ENCODE measurements at places on chromosomes 2 and 18. TPM values are rescaled to one million over a fixed set of nuclear protein-coding genes. Genes with fewer than 3 reads are reported as not detected.

GRCh38 chr18:80229766-80230745 lies 17.3 kb downstream of the PARD6G start:
- DNase-seq = no peak

GRCh38 chr2:235480614-235481013 lies 13.2 kb upstream of the AGAP1 start:
- DNase-seq = no peak

DNA sequence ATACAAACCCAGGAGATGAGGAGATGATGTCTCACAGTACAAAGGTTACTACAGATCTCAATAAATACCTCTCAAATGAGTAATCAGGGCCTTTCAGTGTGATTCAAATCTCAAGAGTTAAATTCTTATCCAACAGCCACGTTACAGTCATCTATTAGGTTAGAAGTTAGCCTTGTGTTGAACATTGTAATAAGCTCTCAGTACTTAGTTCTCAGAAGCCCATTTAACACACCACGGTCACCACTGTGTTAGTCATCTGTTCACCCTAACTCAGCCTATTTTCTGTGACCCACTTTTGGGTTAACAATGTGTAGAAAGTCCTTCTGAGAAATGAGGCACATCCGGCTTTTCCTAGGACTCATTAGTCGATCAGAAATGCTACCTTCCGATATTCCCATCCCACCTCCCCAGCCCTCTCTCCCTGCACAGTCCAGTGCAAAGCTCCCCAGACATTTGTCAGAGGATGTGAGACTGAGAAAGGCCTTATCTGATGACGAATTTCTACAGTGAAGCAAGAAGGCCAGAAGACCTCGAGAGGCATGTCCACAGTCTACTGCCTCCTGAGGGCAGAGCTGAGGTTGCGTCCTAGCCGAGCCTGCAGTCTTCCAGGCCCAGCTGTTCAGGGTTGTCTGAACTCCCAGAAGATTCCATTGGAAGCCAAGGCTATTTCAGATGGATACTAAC lies 92.6 kb downstream of the ACTR2 start:
- DNase-seq = no peak

DNA sequence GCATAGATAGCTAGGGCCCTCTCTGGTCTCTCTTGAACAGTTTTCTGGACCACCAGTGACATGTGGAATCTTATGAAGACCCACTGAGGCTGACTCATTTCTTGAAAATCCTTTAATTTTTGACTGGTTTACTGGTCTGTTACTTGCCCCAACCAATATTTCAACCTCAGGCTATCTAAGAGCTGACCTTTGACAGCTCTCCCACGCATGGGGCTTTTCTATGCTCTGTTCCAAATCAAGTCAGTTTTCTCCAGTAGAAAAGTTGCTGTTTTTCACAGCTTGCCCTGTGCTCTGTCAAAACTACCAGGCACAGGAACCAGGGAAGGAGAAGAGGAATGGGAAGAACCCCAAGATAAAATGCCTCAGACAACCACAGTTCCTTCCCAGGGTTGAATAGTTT lies 46.0 kb upstream of the MTIF2 start:
- DNase-seq = no peak

DNA sequence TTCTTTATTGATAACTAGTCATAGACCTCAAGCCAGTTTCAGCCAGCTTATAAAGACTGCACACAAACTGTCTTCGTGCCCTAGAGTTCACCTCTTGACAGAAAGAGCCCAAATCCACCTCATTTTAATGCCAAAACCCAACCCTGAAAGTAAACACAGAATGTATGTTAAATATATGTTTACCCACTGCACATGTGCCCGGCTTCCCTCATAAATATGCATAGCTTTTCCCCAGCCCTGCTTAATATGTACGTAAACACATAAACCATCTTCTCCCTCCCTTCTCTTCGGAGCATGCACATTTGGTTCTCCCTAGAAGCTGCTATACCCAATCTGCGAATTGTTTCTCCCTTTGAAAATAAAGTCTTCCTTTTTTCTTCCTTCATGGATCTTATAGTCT lies 73.9 kb upstream of the XIRP2 start:
- no peak for DNase-seq

- DNase-seq = no peak
Measured at GRCh38 chr18:21672521-21673267, 31.9 kb downstream of the ABHD3 start.

DNA sequence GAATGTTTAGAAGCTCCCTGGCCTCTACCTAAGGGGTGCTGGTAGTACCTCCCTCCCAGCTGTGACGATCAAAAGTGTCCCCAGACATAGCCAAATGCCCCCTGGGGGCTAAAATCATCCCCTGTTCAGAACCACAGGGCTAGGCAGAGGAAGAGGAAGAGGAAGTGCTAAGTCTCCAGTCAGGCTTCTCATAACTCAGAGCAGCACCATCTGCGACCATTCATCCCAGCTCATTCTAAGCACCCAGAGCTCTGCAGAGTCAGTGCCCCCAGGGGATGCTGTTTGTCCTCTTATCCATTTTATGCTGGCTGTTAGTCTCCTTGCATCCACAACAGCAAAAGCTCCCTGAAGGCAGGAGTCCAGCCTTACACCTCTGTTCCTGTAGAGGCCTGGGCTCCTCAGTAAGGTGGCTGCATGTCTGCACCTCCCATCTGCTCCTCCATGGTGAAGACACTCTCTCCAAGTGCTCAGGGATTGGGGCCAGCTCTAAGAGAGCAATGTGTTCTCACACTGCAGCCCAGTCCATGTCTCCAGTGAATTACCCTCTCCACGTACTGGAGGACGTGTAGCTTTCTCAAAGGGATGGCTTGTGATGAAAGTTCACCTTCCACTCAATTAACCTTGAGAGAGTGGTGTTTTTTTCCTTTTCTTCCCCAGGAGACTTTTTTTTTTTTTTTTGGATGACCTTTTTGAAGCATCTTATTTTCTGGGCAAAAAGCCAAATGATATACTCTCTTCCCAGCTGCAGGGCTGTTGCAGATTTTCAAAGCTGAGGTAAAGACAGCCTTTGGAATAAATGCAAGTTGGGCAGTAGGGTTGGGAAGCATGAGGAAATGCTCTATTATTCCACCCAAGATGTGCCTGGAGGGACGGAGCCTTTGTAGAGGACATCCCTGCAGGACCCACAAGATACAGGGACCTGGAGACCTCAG lies 158.9 kb upstream of the SLC14A2 start:
- DNase-seq = no peak

- DNase-seq = no peak
Measured at GRCh38 chr18:1455605-1456004, 550.9 kb downstream of the ADCYAP1 start.

CFAP210 gene
- 1.9 TPM for polyA plus RNA-seq

WDR12 gene
- 90.2 TPM for polyA plus RNA-seq

TPGS2 gene
- polyA plus RNA-seq = 200 TPM

FTCDNL1 gene
- 0.09 TPM for polyA plus RNA-seq

Data from left lung (tissue), 14 donors.